CD4-positive, alpha-beta T cell (primary cell): ENCODE measurements at places on chromosomes 13 and 19. TPM values are rescaled to one million over a fixed set of nuclear protein-coding genes. Genes with fewer than 3 reads are reported as not detected.
A peak's percentile ranks its signal among the peaks of the same experiment; 100 is the strongest.

- DNase-seq = no peak
These were observed 51.5 kb downstream of the MCF2L start for GRCh38 chr13:113020323-113021080.

- DNase-seq = no peak
These were observed 109.8 kb downstream of the ZIC5 start for GRCh38 chr13:99861771-99862170.

- DNase-seq = no peak
These were observed 11.2 kb downstream of the CEBPA start for GRCh38 chr19:33290956-33291622.

DNA sequence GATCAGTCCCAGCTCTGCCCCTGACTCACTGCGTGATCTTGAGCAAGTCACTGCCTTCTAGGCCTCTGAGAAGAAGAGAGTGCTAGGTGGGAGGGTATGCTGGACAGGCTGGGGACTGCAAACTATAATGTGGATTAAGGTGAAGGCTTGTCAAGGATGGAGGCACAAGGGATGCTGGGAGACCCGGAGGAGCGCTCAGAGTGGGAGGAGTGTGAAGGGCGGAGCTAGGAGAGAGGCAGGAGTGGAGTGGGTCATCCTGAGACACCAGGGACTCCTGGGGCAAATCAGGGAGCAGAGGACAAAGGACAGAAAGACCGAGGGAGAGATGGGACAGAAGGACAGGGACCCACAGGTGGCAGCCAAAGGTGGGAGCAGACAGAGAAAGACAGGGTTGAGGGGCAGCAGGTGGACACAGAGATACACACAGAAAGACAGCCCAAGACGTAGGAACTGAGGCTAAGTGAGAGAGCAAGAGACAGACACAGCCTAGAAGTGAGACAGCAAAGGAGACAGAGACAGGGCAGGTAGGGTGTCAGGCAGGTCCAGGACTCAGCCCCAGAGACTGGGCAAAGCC lies 2.6 kb downstream of the GRIK5 start:
- no peak for DNase-seq

- DNase-seq = peak; percentile 65
These were observed 120.8 kb upstream of the ZNF507 start for GRCh38 chr19:32224371-32225244.

Gene FCAR
- total RNA-seq = 1.4 TPM

DNA sequence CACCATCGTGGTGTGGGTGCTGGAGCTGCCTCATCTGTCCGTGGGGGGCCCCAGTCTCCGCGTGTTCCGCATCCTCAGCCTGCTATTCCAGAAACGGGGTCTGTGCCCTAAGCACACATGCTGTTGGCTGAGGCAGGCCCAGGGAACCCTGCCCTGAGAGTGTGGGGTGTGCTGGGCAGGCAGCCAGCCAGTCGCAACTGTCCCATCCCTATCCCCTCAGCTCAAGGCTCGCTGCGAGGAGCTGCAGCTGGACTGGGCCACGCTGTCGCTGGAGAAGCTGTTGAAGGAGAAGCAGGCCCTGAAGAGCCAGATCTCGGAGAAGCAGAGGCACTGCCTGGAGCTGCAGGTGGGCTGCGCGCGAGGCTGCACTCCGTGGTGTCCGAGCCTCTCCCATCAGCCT lies 21.9 kb downstream of the PLEKHJ1 start:
- no peak for DNase-seq

- no peak for DNase-seq
These were observed 214.9 kb upstream of the SLITRK1 start for GRCh38 chr13:84097148-84097547.

DNA sequence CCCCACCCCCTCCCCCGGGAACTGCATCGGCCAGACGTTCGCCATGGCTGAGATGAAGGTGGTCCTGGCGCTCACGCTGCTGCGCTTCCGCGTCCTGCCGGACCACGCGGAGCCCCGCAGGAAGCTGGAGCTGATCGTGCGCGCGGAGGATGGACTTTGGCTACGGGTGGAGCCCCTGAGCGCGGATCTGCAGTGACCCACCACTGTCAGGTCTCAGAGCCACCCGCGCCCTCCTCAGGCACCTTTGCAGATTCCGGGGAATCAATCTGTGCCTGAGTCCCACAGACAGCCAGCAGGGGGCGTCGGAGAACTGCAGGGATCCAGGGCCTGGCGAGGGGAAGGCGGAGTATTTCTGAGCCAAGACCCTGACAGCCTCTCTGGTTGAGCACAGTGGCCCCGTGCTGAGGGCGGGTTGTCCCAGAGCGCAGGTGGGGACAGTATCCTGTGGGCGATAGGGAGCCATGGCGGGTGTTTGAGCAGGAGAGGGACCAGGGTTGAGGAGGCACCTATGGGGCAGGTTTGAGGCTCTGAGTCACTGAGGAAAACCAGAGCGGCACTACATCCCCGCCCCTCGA lies 30.4 kb upstream of the CYP4F8 start:
- DNase-seq = peak; percentile 80

Gene ZNF99
- total RNA-seq = not detected

Gene CDX2
- total RNA-seq = not detected

GRCh38 chr19:29687244-29687896 lies 22.1 kb downstream of the PLEKHF1 start:
- no peak for DNase-seq
